Stomach (tissue), 19 donors: ENCODE measurements at places on chromosomes 11 and 22. TPM values are rescaled to one million over a fixed set of nuclear protein-coding genes. Genes with fewer than 3 reads are reported as not detected.

The MMP13 gene
- 0.25 TPM for polyA plus RNA-seq

The SCGB2A2 gene
- polyA plus RNA-seq: 0.35 TPM

The PARVG gene
- polyA plus RNA-seq: 5.9 TPM

The OR5B21 gene
- not detected for polyA plus RNA-seq
